ENCODE measurements at places on chromosomes 7 and 10.

GRCh38 chr7:110407706-110408105 is 683.2 kb upstream of the LRRN3 start:
- no peak for DNase-seq

- DNase-seq: no peak
Observed at GRCh38 chr10:87038286-87038717, 18.2 kb downstream of the FAM25A start.

DNA sequence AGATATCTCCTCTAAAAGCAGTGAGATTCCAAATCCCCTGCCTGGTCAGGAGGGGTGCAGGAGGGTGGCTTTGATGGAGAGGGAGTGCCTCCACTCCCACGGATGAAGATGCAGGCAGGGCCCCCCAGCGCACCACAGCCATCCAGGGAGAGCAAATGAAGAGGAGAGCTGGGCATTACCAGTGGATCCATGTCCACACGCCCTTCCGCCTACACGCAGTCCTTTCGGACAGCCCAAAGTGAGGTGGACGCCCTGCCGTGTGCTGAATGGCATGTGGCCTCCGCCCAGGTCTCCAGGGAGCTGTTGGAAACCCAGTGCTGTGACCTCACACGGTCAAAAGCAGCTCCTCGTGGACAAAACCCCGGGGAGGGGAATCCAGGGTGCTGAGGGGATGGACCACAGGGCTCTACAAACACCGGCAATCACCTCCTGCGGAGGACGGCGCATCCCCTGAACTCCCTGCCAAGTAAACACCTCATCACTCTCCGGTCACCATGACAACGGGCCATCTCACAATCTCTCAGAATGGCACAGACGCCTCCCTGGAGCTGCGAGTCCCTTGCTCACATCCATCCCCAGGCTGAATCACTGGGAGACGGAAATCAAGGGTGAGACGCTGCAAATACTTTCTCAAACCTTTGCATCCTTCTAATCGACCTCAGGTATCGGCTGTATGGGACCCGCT is 35.0 kb upstream of the DNAAF5 start:
- no peak for DNase-seq

DNA sequence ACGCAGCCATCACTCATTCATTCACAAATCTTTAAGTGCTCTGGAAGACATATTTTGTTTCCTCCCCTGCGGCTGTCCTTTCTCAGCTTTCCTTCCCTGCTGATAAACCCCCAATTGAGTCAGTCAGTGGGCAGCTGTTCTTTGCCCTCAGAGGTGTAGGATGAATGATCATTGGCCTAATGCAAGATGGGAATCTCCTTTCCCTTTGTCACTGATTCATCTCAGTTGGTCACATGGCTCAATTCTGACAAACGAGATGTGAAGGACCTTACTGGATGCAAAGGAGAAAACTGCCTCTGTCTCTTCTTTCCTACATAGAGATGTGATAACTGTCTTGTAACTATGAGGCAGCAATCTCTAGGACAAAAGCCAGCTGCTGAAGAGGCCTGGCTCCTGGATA is 44.6 kb downstream of the COL28A1 start:
- DNase-seq: no peak

Measured in NCI-H187 (cell line).